Spinal cord (tissue), 10 donors: ENCODE measurements at places on chromosomes 7 and 10. TPM values are rescaled to one million over a fixed set of nuclear protein-coding genes. Genes with fewer than 3 reads are reported as not detected.

Gene NEBL
- total RNA-seq: 157 TPM

Gene CALHM3
- not detected for total RNA-seq

Gene IL15RA
- 2.1 TPM for total RNA-seq

Gene INHBA
- total RNA-seq: 2.9 TPM

Gene ANKRD1
- total RNA-seq: 0.17 TPM

Gene CPVL
- 15.1 TPM for total RNA-seq

Gene C10orf143
- 2.2 TPM for total RNA-seq

Gene NEUROG3
- total RNA-seq: not detected

Gene UTF1
- total RNA-seq: not detected

Gene MRC1
- total RNA-seq: 23.1 TPM
